ENCODE measurements at places on chromosomes 5 and 9.

GRCh38 chr9:96420468-96421219 is 2.5 kb upstream of the ZNF367 start:
- DNase-seq, result no peak

- DNase-seq, result no peak
Observed at GRCh38 chr9:77827104-77827784, 179.1 kb upstream of the GNA14 start.

DNA sequence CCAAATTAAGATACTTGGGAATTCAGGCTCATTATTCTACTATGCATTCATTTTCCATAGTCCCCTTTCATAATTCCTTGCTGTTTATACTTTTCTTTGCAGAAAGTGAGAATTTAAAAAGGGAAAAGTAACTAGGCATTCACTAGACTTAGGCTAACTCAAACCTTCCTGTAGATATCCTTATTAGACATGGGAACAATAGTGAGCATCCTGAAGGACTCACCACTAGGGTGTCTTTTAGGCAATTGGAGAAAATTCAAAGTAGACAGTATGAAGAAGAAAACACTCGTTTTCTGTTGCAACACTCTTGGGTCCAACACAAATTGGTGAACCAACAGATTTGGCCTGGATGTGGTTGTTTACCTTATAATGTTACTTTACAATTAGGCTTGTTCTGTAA is 213.2 kb upstream of the GRIN3A start:
- DNase-seq, result no peak

DNA sequence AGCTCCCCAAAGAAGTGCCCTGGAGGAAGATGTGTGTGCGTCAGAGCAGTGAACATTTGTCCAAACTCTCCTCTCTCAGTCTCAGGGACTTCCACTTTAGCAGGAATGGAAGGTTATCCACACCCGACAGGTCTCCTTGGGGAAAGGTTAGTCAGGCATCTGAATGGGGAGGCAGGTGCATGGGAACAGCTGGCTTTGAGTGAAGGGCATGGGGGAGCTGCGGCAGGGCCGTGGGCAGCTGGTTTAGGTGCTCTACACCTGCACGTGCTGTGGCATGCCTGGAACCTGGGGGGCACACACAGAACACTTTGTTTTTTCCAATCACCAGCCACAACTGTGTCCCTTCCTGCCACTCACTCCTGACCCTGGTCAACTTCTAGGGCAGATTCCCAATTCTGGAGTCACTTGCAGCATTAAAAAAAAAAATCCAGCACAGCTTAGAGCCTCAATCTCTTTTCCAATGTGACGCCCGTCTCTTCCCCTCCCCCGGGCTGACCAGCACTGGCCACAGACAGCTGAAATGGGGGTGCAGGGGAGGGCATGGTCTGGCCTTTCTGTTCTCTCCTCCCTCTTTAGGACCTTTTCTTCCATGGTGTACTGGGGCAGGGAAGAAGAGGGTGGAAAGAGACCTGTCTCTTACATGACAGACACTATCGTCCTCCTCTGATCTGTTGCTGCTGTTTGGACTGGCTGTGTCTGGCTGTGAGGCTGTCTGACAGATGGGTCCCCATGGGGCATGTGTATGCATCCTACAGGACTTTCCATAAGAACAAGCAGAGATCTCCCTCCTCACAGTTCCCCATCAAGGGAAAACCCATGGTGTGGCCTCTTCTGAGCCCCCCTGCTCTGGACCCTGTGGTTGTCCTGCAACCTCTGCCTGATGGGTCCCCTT is 9.5 kb upstream of the IL3 start:
- no peak for DNase-seq

DNA sequence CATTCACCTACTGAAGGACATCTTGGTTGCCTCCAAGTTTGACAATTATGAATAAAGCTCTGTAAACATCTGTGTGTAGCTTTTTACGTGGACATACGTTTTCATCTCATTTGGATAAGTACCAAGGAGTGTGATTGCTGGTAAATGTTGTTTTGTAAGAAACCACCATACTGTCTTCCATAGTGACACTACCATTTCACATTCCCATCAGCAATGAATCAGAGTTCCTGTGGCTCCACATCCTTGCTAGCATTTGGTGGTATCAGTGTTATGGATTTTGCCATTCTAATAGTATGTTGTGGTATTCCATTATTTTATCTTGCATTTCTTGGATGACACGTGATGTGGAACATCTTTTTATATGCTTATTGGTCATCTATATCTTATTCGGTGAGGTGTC is 78.4 kb upstream of the RASGRF2 start:
- DNase-seq, result no peak

- no peak for DNase-seq
Observed at GRCh38 chr5:51961154-51961562, 577.9 kb downstream of the ISL1 start.

All from stimulated activated CD4-positive, alpha-beta T cell treated with anti-CD3 and anti-CD28 coated beads, TNF-alpha, amount 100 ng/mL, for 48 hours (primary cell).